ENCODE measurements at places on chromosomes 5 and 9. TPM values are rescaled to one million over a fixed set of nuclear protein-coding genes. Genes with fewer than 3 reads are reported as not detected.

PCDHA1 gene
- total RNA-seq, result under 0.01 TPM

CDC20B gene
- total RNA-seq, result not detected

SPINK6 gene
- 15.6 TPM for total RNA-seq

HNRNPAB gene
- 44.9 TPM for total RNA-seq

PCDHA11 gene
- under 0.01 TPM for total RNA-seq

Data from smooth muscle cell of bladder (primary cell).